Activated T-helper 1 cell treated with anti-CD3 and anti-CD28 coated beads, Interleukin-12 subunit alpha, Interleukin-12 subunit beta, Interleukin-2, Interleukin-4 antibody, amounts not matched to agents 30 ng/mL and 10 ng/mL and 1 ng/mL, durations not matched to agents 14 hours and 24 hours and 36 hours (primary cell): ENCODE measurements at places on chromosomes 1 and 21.
A peak's percentile ranks its signal among the peaks of the same experiment; 100 is the strongest.

- DNase-seq: no peak
Measured at GRCh38 chr1:22053861-22054770, 1.6 kb downstream of the CDC42 start.

- DNase-seq: no peak
Measured at GRCh38 chr1:212638492-212639151, 30.1 kb downstream of the ATF3 start.

GRCh38 chr1:56236688-56237087 lies 342.7 kb downstream of the PLPP3 start:
- DNase-seq: no peak

- no peak for DNase-seq
Measured at GRCh38 chr1:33609739-33610138, 137.3 kb downstream of the ZSCAN20 start.

DNA sequence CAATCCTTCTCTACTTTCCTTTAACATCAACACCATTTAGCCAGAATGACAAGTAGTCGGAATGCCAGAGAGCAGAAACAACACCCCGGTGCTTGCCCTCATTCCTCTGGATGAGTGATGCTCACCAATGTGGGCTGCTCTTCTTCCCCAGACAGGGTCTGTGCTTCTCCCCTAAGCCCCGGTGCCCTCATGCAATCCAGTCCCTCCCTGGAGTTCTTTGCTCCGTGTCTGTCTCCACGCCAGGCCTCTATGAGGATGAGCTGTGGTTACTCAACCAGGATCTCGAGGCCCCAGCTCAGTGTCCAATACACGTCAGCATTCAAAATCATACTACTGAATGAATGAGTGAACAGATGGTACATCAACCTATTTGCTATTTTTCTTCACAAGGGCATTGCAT lies 29.7 kb upstream of the PDE9A start:
- no peak for DNase-seq

GRCh38 chr1:103949779-103950178 lies 200.1 kb downstream of the AMY1C start:
- DNase-seq: no peak

DNA sequence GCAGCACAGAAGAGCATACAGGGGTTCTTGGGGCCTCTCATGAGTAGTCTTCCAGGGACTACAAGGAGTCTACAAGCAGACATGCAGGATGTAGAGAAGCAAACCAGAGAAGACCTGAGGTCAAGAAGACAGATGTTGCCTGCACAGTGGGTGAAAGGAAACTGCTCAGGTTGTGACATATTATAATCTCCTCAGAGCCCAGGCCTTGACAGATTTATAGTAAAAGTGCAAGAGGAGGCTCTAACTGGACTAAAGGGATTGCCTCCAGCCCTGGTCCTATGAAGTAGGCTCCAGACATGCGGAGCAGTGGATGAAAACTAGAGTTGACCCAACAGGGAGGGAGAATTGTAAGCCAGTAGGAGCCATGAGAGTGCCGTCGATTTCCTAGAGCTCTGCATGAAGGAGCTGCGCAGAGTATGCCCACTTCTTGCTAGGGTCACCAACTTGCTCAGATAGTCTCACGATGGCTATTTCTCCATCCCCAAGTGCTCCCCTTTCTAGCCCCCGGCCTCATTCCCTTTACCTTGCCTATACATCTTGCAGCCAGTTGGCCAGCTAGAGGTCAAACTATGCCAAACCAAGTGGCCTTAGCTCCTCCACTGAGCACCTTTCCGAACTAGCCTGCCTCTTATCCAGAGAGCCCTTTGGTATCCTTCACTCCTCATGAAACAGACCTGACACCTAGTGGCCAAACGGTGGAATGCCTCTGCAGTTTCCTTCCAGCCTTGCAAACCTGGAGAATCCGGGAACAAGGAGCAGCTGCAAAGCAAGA lies 36.2 kb upstream of the IPO9 start:
- peak; percentile 16 for DNase-seq

DNA sequence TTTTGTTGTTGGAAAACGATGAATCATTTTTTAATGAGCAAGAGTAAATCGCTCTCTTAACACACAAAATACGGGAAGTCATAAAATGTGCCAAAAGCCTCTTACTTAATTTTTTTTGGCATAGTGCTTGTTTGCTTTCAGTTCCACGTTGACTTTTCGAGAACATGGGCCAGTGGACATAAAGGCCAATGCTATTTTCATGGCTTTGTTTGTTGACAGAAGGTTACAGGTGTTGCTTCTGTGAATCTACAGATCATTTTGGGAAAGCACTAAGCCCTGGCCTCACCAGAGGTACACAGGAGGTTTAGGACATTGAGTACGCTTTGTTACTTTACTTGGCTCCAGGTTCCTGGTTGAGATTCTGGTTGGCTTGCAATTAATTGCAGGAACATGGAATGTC lies 199.4 kb upstream of the HMCN1 start:
- DNase-seq: no peak

DNA sequence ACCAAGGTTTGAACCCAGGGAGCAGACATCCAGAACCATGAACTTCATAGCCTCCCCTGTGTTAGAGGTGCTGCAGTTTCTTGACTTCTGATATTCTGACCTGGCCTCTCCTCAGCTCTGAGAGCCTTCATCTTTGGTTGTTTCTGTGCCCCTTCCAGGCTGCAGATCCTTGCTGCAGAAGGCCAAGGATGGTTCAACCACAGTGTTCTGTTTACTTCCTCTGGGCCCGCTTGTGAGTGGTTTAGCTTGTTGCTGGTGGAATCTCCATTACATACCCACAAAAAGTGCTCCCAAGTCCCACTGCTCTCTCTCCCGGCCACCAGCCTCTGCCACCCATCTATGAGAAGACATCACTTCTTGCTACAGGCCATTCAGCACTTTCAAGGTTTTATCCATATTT lies 9.0 kb upstream of the SLC2A7 start:
- DNase-seq: no peak

GRCh38 chr1:200206340-200206739 lies 178.8 kb downstream of the NR5A2 start:
- DNase-seq: no peak

GRCh38 chr1:203795441-203796235 lies at the start of the genes ZBED6 and ZC3H11A:
ZBED6 (plus strand) TSS chr1:203795623; CDS start chr1:203797523, 1,900 bp downstream.
ZC3H11A (plus strand) TSS chr1:203795623; CDS start chr1:203817071, 21,448 bp downstream.
- peak; percentile 99 for DNase-seq

DNA sequence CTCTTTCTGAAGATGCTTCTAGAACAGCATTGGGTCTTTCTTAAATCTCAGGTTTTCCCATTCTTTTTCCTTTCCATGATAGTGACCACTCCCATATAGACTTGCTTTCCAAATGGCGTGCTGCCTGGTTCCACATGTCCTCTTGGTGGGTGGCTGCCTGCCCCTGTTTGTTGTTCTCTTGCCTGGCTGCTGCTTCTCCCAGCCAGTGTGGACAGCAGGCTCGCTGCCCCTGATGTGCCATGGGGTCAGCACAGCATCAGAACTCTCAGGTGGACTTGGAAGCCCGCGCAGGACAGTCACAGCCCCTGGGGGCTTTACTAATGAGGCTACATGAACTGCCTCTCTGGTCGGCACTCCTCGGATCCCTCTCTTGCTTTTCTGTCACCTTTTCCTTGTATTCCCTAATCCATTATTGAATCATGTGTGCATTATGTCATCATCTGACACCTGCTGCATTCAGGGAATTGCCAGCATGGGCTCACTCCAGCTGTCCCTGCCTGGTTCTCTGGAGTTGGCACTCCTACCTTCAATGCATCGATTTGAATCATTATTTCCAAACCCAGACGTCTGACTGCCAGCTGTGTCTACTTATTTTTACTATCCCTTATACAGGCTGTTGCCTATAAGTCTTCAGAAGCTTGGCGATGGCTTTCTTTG lies 100.5 kb upstream of the COA6 start:
- DNase-seq: no peak

DNA sequence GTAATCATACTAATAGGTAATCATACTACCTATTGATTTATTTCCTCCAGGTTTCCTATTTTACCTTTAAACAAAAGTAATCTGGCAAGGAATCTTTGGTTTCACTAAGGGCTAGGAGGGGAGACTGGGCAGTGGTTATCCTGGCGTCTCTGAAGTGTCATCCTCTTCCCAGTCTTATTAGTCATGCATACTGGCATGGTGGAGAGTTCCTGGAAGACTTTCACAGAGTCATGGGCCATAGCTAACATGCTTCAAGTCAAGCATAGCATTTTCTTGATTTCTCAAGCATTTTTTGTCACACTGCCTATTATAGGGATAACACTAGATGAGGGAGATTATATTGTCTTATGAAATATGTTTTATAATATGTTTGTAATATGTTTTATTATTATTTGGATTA lies 64.0 kb upstream of the ASB17 start:
- no peak for DNase-seq

DNA sequence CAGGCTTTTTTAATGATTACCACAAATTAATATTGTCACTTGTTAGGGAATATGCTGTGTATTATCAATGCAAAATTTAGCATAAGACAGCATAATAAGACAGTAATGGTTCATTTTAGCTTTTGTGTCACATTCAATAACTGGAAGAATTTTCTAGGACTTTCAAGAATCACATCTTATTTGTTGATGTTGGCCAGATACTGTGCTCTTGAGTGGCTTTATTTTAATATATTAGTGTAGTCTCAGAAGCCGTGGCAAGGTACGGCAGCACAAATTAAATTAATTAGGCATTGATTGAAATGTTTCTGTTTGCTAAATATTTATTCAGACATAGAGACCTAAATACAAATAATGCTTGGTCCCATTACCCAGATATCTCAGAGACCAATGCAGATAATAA lies 10.4 kb downstream of the IFI44L start:
- no peak for DNase-seq

- DNase-seq: no peak
Measured at GRCh38 chr1:203662821-203663220, 36.2 kb downstream of the ATP2B4 start.

GRCh38 chr1:84434801-84435549 lies 36.7 kb downstream of the DNASE2B start:
- no peak for DNase-seq

DNA sequence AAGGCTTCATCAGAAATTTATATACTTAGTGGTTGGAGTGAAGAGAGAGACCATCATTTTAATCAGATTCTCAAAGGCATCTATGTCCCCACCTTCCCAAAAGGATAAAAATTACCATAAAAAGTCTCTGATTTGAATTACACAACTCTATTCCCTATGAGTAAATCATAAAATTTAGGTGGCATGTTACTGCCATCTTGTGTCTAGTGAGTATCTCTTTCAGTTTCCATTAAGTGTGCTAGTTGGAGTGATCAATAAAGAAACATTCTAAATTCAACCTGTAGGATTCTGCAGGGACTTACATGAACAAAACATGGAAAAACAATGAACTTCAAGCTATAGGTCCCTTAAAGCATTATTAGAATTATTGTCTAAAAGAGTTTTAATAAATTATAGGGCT lies 655.4 kb downstream of the LTN1 start:
- no peak for DNase-seq

DNA sequence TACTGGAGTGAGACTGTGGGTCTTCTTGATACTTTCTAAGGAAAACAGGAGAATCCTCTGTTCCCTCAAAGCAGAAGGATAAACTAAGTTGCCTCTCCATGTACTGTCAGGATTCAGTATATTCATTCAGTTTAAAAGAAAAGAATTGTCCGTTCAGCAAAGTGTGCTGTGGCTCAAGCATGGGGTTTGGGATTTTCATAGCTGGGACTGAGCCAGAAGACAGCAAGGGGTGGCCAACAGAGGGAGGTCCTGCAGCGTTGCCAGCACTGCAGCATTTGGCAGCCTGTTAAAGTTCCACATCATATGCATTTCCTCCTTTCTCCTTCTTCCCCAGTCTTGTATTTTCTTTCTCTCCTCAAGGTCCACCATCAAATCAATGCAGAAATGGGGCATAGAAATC lies 75.1 kb downstream of the DTL start:
- no peak for DNase-seq

DNA sequence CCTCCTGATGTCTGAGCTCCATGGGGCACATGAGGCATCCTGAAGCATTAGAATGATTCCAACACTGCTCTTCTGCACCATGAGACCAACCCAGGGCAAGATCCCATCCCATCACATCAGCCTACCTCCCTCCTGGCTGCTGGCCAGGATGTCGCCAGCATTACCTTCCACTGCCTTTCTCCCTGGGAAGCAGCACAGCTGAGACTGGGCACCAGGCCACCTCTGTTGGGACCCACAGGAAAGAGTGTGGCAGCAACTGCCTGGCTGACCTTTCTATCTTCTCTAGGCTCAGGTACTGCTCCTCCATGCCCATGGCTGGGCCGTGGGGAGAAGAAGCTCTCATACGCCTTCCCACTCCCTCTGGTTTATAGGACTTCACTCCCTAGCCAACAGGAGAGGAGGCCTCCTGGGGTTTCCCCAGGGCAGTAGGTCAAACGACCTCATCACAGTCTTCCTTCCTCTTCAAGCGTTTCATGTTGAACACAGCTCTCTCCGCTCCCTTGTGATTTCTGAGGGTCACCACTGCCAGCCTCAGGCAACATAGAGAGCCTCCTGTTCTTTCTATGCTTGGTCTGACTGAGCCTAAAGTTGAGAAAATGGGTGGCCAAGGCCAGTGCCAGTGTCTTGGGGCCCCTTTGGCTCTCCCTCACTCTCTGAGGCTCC lies 11.1 kb upstream of the RASSF5 start:
- DNase-seq: no peak

GRCh38 chr21:15060543-15061175 lies 4.1 kb downstream of the NRIP1 start:
- no peak for DNase-seq

GRCh38 chr1:173294843-173295242 lies 87.7 kb upstream of the TNFSF4 start:
- no peak for DNase-seq

DNA sequence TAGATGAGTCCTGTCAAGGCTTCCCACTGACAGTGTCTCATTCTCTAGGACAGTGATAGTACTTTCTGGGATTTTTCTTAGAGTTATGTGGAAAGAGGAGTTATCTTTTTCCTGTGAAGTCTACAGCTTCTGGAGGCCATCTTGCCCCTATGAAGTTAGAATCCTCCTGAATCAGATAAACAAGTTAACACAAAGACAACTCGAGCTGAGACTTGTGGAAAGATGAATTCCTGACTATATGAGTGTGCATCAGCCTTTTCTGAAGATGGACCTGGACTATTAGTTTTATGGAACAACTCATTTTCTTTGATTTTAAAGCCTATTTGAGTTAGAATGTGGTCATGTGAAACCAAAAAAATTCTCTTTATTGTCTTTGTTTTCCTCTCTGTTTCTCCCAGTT lies 290.9 kb downstream of the LRRIQ3 start:
- DNase-seq: no peak

- no peak for DNase-seq
Measured at GRCh38 chr1:31224068-31224467, 15.6 kb downstream of the NKAIN1 start.
